CD4-positive, alpha-beta memory T cell (primary cell): ENCODE measurements at places on chromosomes 16 and 17.

DNA sequence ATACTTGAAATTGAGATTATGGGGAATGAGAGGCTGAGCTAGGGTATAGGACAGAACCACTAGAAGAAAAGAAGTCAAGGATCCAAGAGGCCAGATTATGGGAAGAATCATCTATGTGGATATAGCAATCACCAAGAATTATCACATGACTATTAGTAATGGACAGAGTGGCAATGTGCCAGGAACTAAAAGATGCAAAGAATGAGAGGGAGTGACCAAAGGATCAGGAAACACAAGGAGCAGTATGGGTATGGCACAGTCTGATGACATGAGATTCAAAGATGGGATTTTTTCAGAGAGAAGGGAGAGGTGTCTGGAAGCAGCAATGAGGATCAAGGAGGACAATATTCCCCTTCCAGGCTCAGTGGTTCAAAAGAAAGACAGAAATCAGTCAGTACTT is 212.2 kb downstream of the AATF start:
- DNase-seq: no peak

- DNase-seq: peak; percentile 19
Measured at GRCh38 chr17:78993241-78993956, 13.7 kb upstream of the LGALS3BP start.

GRCh38 chr17:71247441-71248015 is 873.3 kb upstream of the SOX9 start:
- DNase-seq: no peak

DNA sequence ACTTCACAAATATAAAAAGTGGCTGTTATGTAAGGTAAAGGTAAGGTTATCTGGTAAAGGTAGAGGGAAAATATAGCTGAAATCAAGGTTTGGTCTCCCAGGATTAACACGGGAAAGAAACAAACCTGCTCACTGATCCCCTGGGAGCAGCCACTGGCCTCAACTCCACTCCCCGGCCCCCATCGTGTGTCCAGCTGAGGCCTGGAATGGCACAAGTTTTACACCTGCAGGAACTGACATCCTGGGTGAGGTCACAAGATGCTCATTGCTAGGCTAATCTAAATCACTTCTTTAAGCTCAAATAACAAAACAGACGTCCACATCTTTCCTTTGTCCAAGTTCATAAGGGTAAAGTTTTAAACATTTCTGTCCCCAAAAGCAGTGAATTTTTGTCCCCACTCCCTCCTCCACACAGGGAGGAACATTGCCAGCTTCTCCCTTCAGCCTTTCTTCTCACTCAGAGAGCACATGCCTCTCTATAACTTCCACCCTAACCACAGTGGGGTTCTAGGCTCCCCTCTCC is 46.3 kb downstream of the ERN1 start:
- DNase-seq: no peak

DNA sequence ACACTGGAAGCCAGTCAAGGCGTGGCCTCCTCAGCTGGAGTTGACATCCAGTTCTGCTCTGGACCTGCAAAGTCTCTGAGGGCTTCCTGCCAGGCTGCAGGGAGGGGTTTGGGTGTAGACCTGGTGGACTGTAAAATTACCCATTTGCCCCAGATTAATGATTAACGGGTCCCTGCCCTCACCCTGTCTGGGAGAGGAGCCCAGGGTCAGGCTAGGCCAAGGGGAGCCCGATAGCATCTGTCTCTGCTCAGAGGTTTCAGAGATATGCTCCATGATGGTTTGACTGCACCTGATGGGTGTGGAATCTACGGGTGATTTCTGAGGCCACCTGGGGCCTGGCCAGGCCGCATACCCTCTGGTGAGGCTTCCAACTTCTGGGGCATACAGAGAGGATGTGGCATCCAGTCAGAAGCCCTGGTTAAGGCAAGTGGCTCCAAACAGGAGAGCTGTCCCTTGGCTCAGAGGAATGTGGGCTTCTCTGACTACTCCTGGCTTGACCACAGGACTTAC is 11.2 kb downstream of the PPY start:
- no peak for DNase-seq

- no peak for DNase-seq
Measured at GRCh38 chr17:77592106-77592865, 366.2 kb upstream of the TNRC6C start.

DNA sequence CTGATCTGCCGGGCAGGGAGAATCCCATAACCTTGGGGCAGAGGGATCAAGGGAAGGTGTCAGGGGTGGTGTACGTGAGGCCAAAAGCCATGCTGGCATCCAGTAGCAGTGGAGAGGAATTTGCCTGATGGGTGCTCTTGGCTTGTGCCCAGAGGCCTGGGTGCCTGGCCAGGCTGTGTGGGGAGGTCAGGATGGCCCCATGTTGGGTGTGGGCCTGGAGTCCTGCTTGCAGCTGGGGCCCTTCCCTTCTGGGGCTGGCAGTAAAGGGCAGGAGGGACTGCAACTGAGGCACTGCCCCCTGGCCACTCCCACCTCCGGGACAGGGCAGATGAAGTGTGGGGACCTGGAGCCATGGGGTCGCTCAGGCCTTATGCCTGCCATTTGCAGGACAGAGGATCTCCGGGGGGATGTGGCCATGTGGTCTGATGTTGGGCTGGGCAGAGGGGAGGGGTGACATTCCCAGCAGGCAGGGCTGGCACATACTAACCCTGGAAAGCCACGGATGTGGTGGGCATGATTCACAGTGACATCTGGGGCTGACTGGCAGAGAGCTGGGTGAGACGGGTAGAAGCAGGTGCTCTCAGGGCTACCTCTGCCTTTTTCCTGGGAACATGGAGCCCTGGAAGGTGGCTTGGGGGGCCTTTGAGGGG is 3.5 kb downstream of the FMNL1 start:
- peak; percentile 74 for DNase-seq

- no peak for DNase-seq
Measured at GRCh38 chr17:43905400-43905984, 1.8 kb downstream of the MPP2 start.
